Stimulated activated CD4-positive, alpha-beta T cell treated with anti-CD3 and anti-CD28 coated beads, Interleukin-12 subunit alpha, Interleukin-12 subunit beta, amount 100 ng/mL, for 4 hours (primary cell): ENCODE measurements at places on chromosomes 3 and 15.
A peak's percentile ranks its signal among the peaks of the same experiment; 100 is the strongest.

DNA sequence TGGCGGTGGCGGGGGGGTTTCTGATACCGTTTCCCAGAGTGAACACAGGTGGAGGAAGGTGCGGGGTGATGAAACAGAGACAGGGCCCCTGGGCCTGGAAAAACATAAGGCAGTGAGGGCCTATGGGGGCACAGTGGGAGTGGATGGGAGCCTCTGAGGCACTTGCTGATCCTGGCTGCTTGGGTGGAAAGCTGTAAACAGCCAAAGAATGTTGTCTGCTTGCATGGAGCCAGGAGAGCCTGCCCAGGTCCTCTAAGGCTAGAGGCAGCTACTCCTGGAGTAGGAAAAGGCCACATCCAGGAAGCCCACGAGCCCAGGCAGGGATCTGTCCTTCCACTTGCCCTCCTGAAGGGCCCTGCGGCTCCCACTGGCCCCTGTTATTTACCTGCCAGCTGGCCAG, 2.9 kb upstream of the SEMA3B start:
- no peak for DNase-seq

GRCh38 chr3:157103280-157103679, 56.7 kb downstream of the CCNL1 start:
- DNase-seq: no peak

GRCh38 chr3:172557515-172558220, 34.4 kb upstream of the TNFSF10 start:
- DNase-seq: no peak

DNA sequence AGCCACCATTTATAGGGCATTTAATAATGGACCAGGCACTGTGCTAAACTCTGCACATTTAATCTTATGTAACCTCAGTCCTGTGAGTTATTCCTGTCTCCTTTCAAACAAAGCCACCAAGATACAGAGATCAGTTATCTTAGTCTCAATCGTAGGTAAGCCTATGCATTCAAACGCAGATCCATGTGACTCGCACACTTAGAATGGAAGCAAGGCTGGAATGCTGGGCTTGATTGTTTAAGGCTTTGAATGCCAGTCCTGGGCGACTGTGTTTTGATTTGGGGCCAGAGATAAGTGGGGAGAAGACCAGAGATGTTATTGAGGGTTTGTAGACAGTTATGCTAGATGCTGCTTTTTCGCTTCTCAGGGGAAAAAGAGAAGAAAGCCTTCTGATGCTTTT, 22.2 kb downstream of the MED12L start:
- no peak for DNase-seq

GRCh38 chr15:66254951-66255676, 1.6 kb upstream of the MEGF11 start:
- no peak for DNase-seq

GRCh38 chr3:66099541-66100065, 60.9 kb upstream of the MAGI1 start:
- DNase-seq: no peak

GRCh38 chr3:53230789-53231188, 25.0 kb downstream of the TKT start:
- no peak for DNase-seq

DNA sequence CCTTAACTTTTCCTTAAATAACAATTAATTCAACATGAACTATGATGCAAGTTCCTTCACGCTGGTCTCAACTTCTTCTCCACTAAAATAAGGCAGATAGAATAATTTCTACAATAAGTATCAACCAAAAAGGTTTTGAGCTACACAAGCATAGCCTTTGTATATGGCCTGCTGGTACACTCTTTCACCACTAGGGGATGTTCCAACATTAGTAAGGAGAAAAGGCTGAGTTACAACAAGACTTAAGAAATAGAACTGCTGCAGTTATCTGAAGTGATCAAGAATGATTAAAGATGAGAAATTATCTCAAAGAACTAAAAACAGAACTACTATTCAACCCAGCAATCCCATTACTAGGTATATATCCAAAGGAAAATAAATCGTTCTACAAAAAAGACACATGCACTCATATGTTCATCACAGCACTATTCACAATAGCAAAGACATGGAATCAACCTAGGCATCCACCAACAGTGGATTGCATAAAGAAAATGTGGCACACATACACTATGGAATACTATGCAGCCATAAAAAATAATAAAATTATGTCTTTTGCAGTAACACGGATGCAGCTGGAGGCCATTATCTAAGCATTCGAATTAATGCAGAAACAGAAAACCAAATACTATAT, 14.4 kb downstream of the ATP13A3 start:
- no peak for DNase-seq

- DNase-seq: no peak
Measured at GRCh38 chr3:78204977-78205376, 1165.1 kb downstream of the ROBO2 start.

DNA sequence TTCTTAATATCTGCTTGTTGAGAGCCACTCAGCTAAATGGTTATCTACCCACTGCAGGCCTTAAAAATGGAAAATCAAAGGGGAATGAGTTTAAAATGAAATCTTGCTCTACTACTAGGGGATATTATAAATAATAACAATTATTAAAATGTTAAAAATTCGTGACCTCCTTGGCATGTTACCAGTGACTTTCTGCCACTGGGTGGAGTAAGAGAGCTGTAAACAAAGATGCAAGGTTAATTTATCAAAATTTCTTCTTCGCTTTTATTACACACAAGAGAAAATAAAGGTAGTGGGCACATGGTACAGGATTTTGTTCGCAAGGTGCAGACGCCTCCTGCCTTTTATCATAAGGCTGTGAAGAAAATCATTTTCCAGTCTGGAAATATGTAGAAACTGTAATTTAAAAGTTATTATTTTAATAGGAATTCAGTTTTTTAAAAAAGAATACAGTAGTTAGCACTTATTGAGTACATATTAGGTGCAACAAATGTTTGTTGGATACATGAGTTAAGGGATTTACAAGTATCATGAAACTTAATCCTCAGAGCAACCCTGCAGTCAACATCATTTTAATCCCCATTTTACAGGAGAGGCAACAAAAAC, 272.6 kb downstream of the SUCLG2 start:
- DNase-seq: no peak

DNA sequence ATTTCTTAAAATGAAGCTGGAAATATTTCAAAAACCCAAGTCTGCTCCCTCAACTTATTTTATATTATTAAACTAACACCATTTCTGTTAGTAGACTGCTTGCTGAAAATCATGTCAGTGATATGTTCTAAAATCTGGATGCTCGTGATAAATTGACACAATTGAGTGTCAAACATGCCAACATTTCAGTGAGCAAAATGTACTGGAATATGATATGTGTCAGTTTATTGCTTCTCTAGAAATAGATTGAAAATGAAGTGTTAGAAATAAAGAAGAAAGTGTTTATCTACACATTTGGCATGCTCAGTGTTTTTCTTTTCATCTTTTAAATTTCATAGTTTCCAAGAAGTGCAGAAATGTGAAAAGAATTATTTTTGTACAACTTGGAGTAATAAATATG, 624.6 kb downstream of the SI start:
- DNase-seq: no peak

- no peak for DNase-seq
Measured at GRCh38 chr3:108054935-108055334, 35.9 kb downstream of the CD47 start.

- no peak for DNase-seq
Measured at GRCh38 chr3:93904568-93904967, 69.1 kb downstream of the PROS1 start.

- no peak for DNase-seq
Measured at GRCh38 chr3:16817197-16817596, 67.6 kb upstream of the PLCL2 start.

GRCh38 chr3:57546616-57547015, 2.5 kb upstream of the DNAH12 start:
- DNase-seq: no peak

- DNase-seq: no peak
Measured at GRCh38 chr3:125322166-125322565, 53.0 kb downstream of the ZNF148 start.

GRCh38 chr3:159852821-159853505, 135.7 kb upstream of the IL12A start:
- DNase-seq: no peak

DNA sequence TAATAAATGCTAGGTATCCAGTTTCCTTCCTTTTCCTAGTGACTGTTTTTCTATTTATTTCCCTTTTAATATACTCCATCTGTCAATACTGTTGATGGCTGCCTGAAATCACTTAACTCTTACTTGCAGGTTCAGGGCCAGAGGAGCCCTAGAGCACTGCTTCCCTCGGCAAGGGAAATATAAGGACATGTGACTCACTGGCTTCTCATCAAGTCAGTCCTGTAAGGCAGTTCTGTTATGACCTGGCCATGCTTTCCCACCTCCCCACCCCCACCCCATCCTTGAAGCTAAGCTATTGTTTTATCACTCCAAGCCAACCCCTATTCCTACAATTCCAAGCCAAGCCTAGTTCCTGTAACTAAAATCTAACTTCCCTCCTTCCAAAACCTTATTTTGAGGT, 800.7 kb downstream of the ROBO1 start:
- DNase-seq: no peak

DNA sequence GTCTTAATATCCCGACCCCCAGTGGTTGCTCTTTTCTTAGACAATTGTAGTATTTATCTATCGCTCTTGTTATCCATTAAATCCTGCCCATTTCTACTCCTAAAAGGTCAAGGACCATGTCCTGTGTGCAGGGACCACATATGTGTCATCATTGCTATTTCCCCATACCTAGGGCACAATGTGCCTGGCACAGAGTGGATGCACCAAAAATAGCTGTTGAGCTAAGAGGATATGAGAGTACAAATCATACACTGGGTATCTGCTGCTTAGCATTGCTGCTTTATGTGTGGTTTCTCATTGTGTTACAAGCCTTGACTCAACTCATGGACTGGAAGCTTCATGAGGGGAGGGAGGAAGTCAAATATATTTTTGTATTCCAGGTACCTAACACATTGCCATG, 3.4 kb upstream of the MITF start:
- no peak for DNase-seq

GRCh38 chr15:79184465-79184892, 93.9 kb upstream of the RASGRF1 start:
- DNase-seq: peak; percentile 64
